ENCODE measurements at places on chromosomes 3 and 15. TPM values are rescaled to one million over a fixed set of nuclear protein-coding genes. Genes with fewer than 3 reads are reported as not detected.

DNA sequence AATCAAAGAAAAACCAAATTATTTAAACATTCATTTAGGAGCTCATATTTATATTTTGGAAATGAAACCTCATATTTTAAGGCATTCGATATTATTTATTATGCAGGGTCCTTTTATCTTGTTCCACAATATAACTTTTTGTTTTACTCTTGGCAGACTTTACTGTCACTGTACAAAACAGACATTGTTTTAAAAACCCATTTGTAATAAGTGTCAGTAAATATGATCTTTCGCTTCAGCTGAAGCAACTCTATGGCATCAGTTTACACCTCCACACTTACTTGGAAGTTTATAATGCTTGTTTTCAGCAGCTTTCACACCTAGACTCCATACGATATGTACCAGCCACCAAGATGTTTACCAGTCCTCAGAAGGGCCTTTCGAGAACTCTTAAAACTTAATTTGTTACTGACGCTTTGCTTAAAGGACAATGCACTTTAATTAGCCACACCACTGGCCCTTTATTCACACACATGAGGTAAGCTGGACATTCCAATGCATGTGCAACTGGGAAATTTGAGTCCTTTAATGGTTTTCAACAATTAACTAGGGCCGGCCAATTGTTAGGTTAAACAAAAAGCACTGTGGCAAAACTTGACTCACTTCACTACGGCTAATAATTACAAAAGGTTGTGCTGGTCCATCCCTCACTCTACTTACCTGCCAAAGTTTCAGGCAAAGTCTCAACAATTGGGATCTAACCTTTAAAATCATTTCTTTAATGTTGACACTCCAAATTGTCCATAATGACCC is 16.7 kb downstream of the WWTR1 start:
- no peak for DNase-seq
- no peaks in the 10 kb centered on the region for H3K27me3 ChIP-seq
- peak overlapping the region; percentile 42 for H3K27ac ChIP-seq
- H3K36me3 ChIP-seq = no peaks in the 10 kb centered on the region

GRCh38 chr15:40314723-40315276 is 7.1 kb upstream of the PLCB2 start:
- DNase-seq = no peak
- no peak overlapping the region for H3K27ac ChIP-seq
- H3K36me3 ChIP-seq = no peaks in the 10 kb centered on the region
- no peaks in the 10 kb centered on the region for H3K4me1 ChIP-seq
- H3K27me3 ChIP-seq = no peaks in the 10 kb centered on the region

Gene CFAP100
- 6.1 TPM for total RNA-seq

DNA sequence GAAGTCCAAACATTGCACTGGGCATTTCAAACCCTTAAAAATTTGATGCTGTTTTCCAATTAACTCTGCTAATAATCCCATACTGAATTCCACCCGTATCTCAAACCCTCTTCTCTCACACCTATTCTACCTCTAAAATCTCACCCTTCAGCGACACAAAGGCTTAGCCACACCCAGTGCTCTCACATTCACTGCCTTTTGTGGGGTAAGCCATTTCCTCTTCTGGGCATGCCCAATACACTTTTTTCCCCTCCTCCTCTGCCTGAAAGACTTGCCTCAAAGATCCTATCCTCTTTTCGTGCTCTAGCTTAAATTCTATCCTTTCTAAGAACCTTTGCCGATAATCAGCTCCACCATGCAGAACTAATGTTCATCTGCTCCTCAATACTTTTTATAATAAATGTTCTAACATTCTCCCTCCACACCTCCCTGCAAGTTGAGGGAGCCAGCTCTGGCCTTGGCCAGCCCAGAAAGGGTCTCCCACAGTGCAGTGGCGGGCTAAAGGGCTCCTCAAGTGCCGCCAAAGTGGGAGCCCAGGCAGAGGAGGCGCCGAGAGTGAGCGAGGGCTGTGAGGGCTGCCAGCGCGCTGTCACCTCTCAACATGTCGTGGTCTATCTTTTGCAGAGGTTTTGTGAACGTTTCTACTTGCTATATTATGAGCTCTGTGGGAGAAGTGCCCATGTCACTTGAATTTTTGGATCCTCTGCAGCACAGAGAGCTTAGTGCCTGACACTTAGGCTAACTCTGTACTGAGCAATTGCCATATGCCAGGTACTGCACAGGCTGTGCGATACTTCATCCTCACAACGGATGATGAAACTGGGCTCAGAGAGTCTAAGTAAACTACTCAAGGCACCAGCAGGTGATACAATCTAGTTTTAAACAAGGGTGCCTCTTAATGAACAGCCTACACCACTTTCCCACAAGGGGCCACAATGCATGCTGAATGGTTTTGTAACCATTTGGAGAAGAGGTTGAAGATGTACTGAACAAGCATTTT is 53.6 kb upstream of the BCL6 start:
- H3K4me1 ChIP-seq = peaks cover 5% of the 10 kb centered on the region
- no peak overlapping the region for H3K4me3 ChIP-seq
- H3K27me3 ChIP-seq = no peaks in the 10 kb centered on the region
- H3K27ac ChIP-seq = no peak overlapping the region
- no peak for DNase-seq

DNA sequence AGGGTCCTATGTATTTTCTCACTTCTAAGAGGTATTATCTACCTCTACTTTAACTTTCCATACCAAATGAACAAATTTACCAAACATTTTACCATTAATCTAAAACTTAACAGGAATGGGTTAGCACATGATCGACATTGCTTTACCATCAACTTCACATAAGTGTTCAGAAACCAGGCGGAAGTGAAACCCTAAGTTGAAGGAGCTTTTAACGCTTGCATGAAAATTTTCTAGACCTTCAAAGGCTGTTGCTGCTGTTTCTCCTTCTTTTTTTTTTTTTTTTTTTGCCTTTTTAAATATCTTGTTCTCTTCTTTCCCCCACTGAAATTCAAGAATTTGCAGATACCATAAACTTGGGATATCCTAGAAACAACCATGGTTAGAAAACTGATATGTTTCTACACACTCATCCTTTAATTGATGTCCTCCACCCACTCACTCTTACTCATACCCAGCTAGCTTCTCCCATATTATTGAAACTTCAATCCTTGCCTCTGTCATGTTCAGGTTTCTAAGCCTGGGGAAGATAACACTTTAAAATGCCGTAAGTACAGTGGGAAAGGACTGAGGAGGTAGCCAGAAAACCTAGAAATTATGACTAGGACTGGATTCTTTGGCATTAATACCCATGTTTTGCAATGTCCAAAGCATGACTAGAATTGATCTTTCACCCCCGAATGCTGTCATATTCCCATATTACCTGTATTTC is 24.7 kb downstream of the MYO5A start:
- H3K27ac ChIP-seq = no peak overlapping the region
- H3K4me1 ChIP-seq = peaks cover 5% of the 10 kb centered on the region
- H3K36me3 ChIP-seq = no peaks in the 10 kb centered on the region
- no peaks in the 10 kb centered on the region for H3K27me3 ChIP-seq
- no peak for DNase-seq
- H3K4me3 ChIP-seq = no peak overlapping the region

DNA sequence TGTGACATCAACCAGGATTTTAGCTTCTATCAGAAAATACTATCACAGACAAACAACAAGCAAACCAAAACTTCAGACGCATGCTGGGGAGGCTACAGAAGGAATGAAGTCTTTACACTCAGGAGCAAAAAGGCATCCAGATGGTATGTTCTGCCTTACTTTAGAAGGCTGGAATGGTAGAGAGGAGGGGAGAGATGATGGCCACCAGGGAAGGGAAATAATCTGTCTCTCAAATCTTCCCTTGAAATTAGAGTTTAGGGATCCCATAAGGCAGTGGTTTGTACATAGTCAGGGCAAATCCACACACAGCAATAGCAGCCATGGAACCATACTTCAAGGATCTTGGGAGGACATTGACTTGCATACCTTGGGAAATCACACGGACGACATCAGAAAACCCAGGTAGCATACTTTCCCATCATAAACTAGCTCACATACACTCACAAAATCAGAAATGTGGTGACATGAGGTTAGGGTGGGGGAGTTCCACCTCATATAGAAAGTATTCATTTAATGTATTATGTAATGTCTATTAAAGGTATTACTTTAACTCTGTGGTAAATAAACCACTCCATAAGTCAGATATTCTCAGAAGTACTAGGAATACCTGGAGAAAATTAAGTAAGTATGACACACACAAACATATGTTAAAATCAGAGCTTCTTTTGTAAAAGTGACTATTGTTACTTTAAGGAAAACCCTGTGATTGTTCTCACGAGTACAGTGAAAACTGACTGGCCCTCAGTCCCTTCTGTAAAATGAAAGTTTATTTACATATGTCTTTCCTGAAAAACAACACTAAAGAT is 9.4 kb downstream of the BTLA start:
- H3K4me3 ChIP-seq = no peak overlapping the region
- H3K36me3 ChIP-seq = no peaks in the 10 kb centered on the region
- H3K27me3 ChIP-seq = no peaks in the 10 kb centered on the region

DNA sequence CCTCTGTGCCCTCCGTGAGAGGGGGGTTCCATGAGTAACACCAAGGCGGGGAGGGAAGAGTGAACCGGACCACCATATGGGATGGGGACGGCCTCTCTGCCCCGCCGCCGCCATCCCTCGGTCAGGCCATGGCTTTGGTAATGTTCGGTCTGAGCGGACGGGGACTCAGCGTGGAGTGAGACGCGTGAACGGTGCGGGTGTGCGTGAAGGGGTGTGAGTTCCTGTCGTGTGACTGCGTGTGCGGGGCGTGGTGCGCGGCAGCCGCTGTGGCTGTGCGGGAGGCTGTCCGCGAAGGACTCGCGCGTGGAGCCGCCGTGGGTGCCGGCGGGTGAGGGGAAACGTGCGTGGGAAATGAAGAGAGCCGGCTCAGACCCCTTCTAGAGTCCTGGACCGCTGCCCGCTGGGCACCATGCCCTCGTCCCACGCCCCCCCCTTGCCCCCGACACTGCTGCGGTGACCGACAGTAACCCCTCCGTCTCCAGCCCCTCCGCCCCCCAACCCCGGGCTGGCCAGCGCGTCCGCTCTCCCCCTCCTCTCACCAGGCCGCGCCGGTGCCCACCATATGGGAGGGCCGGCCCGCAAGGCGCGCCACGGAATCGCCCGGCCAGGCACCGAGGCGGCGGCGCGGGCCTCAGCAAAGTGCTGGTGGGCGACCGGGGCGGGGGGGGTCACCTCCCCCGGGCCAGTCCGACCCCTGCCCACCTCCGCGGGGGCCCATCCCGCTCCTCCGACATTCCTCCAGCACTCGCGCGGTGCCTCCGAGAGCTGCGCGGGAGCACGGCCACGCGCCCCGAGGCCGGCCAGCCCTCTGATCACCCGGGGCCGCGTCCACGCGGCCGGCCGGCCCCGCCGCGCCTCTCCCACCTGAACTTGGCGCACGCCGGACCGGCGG is 589 bp downstream of the KLF15 start:
- peaks cover 47% of the 10 kb centered on the region for H3K4me1 ChIP-seq
- H3K27ac ChIP-seq = peak overlapping the region; percentile 99
- peaks cover 15% of the 10 kb centered on the region for H3K36me3 ChIP-seq
- H3K27me3 ChIP-seq = peaks cover 6% of the 10 kb centered on the region

- H3K4me1 ChIP-seq = no peaks in the 10 kb centered on the region
- no peak for DNase-seq
- no peak overlapping the region for H3K4me3 ChIP-seq
- H3K27me3 ChIP-seq = no peaks in the 10 kb centered on the region
- no peak overlapping the region for H3K27ac ChIP-seq
Observed at GRCh38 chr3:194014756-194015155, 121.2 kb upstream of the HES1 start.

Gene ROPN1B
- not detected for total RNA-seq

Gene ANKDD1A
- total RNA-seq = 29.0 TPM

Gene RSL24D1
- 72.3 TPM for total RNA-seq

- no peaks in the 10 kb centered on the region for H3K36me3 ChIP-seq
- H3K4me1 ChIP-seq = peaks cover 17% of the 10 kb centered on the region
- no peaks in the 10 kb centered on the region for H3K27me3 ChIP-seq
- peak overlapping the region; percentile 92 for H3K27ac ChIP-seq
- DNase-seq = no peak
Observed at GRCh38 chr15:31392761-31393401, 66.2 kb downstream of the KLF13 start.

DNA sequence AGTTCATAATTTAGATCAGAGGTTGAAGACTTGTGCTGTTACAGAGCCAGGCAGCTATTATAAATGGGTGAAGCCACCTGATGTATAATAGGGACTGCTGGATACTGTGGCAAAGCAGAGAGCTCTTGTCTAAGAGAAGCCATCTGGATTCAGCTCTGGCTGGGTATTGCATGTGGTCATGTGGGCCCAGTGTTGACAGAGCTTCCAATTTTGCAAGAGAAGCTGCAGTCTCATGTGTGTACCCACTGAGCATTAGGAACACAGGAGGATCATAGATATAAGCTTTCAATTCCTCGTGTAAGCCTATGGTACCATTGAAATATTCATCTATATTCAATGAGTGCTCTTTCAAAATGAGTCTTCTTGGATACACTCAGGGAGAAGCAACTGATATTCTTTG is 303.9 kb upstream of the SLCO3A1 start:
- H3K4me3 ChIP-seq = no peak overlapping the region
- no peak for DNase-seq
- no peak overlapping the region for H3K27ac ChIP-seq
- H3K4me1 ChIP-seq = no peaks in the 10 kb centered on the region
- no peaks in the 10 kb centered on the region for H3K36me3 ChIP-seq
- no peaks in the 10 kb centered on the region for H3K27me3 ChIP-seq

- no peak overlapping the region for H3K27ac ChIP-seq
- no peak for DNase-seq
- no peaks in the 10 kb centered on the region for H3K4me1 ChIP-seq
- H3K4me3 ChIP-seq = no peak overlapping the region
- no peaks in the 10 kb centered on the region for H3K27me3 ChIP-seq
- H3K36me3 ChIP-seq = no peaks in the 10 kb centered on the region
Observed at GRCh38 chr15:57640930-57641682, 49.4 kb downstream of the MYZAP start.

- no peak overlapping the region for H3K27ac ChIP-seq
- no peak for DNase-seq
- no peaks in the 10 kb centered on the region for H3K27me3 ChIP-seq
- H3K4me1 ChIP-seq = no peaks in the 10 kb centered on the region
- H3K36me3 ChIP-seq = no peaks in the 10 kb centered on the region
Observed at GRCh38 chr3:81962396-81962795, 201.0 kb upstream of the GBE1 start.

GRCh38 chr3:46935168-46935858 is 41.2 kb downstream of the CCDC12 start:
- no peaks in the 10 kb centered on the region for H3K27me3 ChIP-seq
- peak; percentile 50 for DNase-seq
- no peak overlapping the region for H3K4me3 ChIP-seq
- no peaks in the 10 kb centered on the region for H3K36me3 ChIP-seq
- peak overlapping the region; percentile 89 for H3K27ac ChIP-seq

DNA sequence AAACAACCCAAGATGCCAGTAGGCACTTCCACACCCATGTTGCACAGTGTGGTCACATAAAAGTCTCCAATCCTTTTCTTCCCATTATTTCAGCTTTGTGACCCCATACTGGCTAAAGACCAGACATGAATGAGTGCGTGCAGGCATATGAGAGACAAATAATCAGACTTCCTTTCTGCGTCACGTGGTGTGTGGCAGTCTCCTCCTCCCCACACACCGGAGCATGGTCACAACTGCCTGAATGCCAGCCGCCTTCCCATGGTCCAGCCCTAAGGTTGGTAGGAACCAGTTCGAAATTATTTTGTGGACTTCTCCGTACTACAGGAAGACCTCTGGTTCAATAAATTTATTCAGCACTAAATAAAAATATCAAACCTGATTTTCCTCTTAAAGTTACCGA is 65.5 kb downstream of the VGLL4 start:
- peaks cover 7% of the 10 kb centered on the region for H3K36me3 ChIP-seq
- no peak overlapping the region for H3K4me3 ChIP-seq
- no peak for DNase-seq
- no peaks in the 10 kb centered on the region for H3K27me3 ChIP-seq
- H3K27ac ChIP-seq = no peak overlapping the region

Data from tibial nerve (tissue), 4 donors.